ENCODE measurements at places on chromosomes 6 and 20.

- no peak for DNase-seq
Observed at GRCh38 chr6:53624502-53624901, 41.1 kb downstream of the KLHL31 start.

DNA sequence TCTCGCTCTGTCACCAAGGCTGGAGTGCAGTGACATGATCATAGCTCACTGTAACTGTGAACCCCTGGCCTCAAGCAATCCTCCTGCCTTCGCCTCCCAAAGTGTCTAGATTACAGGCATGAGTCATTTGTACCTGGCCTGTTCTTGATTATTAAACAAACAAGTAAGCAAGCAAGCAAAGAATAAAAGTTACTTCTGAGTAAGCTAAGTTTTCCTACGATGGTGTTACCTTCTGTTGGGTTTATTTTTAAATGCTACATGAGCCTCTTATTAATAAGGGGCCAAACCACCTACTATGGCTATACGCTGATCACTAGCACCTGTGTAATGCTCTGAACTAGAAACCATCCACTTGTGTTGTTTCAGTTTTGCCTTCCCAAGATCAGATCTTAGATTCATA lies 50.8 kb downstream of the IL22RA2 start:
- DNase-seq, result no peak

GRCh38 chr6:142878407-142878806 lies 66.6 kb downstream of the HIVEP2 start:
- DNase-seq, result no peak

- DNase-seq, result no peak
Observed at GRCh38 chr6:15430931-15431405, 185.1 kb downstream of the JARID2 start.

- no peak for DNase-seq
Observed at GRCh38 chr20:13276945-13277541, 56.0 kb downstream of the ISM1 start.

DNA sequence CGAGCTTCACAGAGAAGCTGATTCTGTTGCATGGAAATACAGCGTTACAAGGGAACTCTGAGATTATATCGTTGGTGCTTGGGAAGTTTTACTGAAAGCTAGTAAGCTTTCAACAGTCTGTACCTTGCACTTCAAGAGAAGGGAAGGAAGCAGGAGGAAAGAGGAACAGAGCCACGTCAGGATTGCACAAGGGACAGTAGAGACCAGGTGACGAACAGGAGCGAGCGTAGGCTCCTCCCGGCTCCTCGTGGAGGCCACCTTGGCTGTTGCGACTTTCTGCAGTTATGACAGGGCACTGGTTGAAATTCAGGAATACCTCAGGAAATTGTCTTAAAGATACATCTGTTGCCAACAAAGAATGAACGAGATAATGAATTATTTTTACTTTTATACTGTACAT lies 18.8 kb downstream of the RTF2 start:
- no peak for DNase-seq

DNA sequence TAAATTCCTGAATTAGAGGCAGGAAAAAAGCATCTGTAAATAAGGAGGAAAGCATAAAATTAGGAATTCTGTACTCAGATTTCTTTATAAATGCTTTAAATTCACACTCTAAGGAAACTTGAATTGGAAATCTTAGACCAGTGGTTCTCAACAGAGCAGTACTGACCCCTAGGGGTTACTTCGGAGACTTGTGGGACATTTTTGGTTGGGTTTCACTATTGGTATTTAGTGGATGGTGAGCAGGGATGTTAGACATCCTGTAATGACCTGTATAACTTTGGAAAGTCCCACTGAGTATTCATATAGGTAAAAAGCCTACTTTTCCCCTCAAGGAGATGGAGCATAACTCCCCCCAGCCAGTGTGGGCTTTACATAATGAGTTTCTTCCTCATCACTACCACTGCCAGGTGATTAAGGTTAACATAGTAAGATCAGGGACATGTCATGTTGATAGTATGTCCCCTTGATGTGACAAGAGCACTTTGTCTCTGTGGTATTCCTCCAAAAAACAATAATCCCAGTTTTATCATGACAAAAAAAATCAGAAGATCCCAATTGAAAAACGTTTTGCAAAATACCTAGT lies 31.0 kb downstream of the GLO1 start:
- DNase-seq, result peak; percentile 39

DNA sequence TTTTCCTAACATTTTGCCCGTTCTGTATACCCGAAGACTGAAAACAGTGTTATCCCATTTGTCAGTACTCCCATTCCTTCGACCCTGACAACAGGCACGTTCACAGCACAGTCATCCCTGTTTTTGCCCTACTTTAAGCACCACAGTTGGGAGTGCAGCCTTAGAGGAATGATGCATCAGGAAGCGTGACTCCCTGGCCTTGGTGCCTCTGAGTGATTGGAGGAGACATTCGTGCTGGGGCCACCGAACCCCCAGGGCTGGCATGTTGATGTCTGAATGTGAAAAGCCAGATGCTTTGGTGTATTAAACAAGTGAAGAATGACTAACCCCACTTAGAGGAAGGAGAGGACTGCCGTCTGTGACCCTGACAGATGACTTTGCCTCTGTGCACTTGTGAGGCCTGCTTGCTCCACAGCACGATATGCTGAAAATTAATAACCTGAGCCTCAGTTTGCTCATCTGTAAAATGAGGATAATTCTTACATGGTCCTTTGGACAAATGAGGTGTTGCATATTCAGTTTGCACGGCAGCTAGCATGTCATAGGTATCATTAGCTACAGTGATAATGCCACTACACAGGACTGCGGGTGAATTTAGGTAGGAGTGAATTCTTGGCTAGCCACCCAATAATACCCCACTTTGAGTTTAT lies 36.0 kb downstream of the STK35 start:
- no peak for DNase-seq

- no peak for DNase-seq
Observed at GRCh38 chr6:129644567-129645015, 65.4 kb downstream of the ARHGAP18 start.

- peak; percentile 28 for DNase-seq
Observed at GRCh38 chr6:88220493-88220892, 54.3 kb upstream of the CNR1 start.

DNA sequence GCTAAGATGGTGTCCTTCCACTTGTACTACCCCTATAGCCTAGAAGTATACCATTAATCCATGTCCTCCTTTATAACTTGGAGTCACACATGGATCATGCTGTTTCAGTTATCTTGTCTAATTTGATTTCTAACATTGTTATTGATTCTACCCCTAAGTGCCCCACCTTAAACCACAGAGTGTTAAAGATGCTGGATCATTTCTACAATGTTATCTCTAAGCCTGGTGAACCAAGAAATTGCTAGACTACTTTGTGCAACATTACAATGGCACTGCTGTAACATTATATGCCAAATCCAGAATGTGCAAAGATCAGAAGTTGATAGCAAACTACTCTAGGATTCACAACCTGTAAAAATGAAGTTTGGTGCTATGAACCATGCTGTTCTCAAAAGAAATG lies 1.7 kb downstream of the CGA start:
- no peak for DNase-seq

- no peak for DNase-seq
Observed at GRCh38 chr6:137846274-137846673, 20.8 kb upstream of the TNFAIP3 start.

DNA sequence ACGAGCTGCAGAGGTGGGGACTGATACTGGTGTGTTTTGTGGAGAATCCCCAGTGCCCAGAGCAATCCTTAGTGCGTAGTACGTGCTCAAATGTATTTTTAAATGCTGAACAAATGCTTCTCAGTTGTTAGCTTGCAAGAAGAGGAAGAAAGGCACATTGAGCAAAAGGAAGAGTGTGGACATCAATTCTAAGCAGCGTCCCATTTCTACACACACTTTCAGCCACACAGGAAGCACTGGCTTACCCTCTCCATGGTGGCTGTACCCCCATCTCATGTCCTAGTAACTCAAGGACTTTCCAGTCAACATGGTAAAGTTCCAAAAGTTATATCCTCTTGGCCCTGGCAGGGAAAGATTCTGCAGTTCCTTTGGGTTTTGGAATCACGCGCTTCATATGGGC lies 98.8 kb upstream of the NXT1 start:
- no peak for DNase-seq

DNA sequence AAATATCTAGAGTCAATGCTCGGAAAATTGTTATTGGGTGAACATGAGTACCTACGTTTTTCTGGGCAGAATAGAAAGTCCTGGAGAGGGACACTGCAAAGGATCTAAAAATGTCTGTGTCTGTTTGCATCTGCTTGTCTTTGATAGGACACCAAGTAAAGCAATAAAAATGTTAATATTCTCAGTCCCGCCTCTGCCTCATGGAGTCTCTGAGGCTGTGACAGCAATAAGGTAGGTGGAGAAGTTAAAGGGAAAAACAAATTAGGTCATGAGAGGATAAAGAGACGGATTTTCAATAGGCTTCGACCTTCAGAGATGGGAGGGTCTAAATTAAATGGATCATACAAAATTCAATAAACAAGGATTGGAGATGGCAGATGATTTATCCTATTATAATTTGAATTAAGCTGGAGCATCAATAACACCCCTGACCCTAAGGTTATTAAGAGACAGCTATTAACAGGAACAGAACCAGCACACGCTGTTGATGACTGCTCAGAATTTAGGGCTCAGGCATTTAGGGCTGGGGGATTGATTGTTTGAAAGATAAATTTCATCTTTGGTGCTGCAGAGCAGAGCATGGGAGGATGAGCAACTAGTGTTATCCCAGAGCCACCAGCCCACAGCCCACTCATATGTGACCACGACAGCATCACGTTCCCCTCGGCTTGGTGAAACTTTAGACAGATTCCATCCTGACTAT lies 620.3 kb upstream of the CDH4 start:
- no peak for DNase-seq

- no peak for DNase-seq
Observed at GRCh38 chr20:59774921-59775686, 158.3 kb downstream of the SYCP2 start.

DNA sequence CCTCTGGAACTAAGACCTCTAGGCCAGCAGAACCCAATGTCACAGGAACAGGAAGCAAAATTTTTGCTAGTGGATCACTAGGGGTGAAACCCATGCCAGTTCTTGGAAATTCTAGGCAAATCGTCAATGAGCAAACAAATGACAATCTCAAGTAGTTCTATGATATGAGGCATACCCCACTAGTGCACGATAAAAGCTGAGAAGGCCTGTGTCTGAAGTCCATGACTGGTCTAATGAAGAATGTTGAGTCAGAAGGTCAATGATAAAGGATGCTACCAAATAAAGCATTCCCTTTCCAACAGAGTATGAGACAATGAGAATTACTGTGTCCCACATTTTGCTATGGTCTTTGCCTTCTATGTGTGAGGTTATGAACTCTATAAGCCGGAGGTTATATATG lies 149.4 kb upstream of the NOX3 start:
- no peak for DNase-seq

- DNase-seq, result no peak
Observed at GRCh38 chr20:42734660-42735368, 454.9 kb downstream of the PTPRT start.

- no peak for DNase-seq
Observed at GRCh38 chr6:56604186-56604585, 38.5 kb downstream of the DST start.

DNA sequence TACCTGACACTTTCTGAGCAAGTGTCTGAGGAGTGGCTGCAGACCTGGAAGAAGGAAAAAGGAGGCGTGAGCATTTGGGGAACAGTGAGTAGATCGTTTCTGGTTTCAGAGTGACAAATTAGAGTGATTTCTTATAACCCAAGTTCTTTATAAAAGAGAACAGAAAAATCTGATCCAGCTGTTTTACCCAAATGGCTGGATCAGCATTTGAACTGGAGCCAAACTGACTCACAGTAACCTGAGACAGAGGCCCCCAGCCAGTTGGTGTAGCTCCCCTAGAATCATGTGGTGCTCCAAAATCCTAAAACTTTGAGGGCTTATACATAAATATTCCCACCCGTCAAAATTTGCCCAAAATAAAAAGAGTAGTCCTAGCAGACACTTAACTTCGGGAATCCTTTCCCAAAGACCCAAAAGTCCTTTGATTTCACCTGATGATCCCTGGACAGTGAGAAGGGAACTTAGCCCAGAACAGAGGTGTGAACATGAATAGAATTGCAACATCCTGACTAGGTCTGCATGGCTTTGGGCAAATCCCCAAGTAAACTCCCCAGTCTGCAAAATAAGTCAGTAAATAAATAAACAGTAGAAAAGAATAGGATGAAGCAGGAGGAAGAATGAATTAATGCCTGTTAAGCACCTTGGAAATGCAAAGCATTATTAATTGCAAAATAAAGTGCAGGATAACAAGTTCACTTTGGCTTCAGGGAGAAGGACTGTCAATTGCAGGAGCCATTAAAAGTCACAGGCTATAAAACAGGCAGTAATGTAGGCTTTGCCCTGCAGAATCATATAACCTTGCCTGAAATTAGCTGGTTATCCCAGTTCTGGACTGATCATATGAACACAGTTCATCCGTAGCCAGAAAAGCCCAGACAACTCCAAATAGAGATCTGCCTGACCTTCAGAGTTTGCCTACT lies 262.0 kb upstream of the JARID2 start:
- DNase-seq, result no peak

DNA sequence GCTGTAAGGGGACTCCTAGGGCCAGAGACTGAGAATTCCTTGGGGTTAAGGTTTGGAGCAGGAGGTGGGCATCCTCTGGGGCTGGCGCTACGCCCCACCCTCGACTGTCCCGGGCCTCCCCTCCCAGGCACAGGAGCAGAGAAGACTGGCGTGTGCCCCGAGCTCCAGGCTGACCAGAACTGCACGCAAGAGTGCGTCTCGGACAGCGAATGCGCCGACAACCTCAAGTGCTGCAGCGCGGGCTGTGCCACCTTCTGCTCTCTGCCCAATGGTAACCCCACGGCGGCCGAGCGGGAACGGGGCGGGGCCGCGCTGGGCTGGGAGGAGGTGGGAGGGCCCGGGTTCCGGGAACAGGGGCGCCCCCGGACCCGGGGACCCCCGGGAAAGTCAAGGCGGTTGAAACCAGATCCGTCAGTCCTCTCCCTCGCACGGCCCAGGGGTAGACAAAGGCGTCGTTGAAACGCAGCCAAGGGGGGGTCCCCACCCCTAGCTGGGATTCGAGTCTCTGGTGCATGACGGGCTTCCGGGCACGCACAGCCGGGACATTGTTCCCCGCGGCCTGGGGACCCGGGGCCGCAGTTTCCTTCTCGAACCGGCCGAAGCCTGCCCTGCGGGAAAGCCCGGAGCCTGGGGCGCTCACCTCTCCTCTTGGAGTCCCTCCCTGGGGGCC lies 844 bp downstream of the WFDC2 start:
- DNase-seq, result peak; percentile 51

GRCh38 chr6:90256698-90257485 lies 39.8 kb downstream of the BACH2 start:
- no peak for DNase-seq

- no peak for DNase-seq
Observed at GRCh38 chr6:141833001-141833655, 299.6 kb upstream of the GJE1 start.

DNA sequence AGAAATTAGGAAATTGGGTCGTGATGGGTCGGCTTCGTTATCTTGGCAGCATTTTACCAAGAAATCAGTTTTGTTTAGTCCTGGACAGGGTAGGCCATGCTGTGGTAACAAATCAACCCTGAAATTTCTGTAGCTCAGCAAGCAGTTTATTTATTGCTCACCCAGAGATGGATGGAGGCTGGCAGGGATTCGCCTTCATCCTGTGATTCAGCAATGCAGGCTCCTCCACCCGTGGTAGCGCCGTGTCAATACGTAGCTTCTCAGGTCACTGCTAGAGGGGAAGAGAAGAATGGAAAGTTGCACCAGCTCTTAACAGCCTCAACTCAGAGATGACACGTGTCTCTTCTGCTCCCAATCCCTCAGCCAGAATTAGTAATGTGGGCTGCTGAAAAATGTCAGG lies 157.0 kb upstream of the SGK1 start:
- no peak for DNase-seq
